Stimulated activated CD4-positive, alpha-beta T cell treated with anti-CD3 and anti-CD28 coated beads, TNF-alpha, amount 100 ng/mL, for 4 hours (primary cell): ENCODE measurements at places on chromosomes 16 and 17.

GRCh38 chr16:69476920-69477443 lies 52.6 kb downstream of the CYB5B start:
- DNase-seq: no peak

DNA sequence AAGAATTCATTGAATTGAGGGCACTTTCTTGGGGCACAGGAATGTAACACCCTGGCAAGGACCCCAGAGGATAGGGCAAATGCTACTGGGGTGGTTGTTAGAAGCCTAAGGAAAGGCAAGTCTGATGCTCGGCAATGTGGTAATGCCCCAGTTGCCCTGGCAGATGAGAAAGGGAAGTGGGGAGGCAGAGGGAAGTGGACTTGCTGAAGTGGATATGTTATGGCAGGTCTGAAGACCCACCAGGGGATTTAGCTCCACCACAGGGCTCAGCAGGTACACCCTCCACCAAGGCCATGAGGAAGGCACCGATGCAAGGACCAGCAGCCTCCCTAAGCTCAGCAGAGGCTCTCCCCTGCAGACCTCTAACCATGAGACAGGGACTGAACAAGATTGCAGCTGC lies 184.8 kb downstream of the IRX5 start:
- DNase-seq: no peak

GRCh38 chr17:45103269-45103795 lies 29.0 kb downstream of the PLCD3 start:
- no peak for DNase-seq

DNA sequence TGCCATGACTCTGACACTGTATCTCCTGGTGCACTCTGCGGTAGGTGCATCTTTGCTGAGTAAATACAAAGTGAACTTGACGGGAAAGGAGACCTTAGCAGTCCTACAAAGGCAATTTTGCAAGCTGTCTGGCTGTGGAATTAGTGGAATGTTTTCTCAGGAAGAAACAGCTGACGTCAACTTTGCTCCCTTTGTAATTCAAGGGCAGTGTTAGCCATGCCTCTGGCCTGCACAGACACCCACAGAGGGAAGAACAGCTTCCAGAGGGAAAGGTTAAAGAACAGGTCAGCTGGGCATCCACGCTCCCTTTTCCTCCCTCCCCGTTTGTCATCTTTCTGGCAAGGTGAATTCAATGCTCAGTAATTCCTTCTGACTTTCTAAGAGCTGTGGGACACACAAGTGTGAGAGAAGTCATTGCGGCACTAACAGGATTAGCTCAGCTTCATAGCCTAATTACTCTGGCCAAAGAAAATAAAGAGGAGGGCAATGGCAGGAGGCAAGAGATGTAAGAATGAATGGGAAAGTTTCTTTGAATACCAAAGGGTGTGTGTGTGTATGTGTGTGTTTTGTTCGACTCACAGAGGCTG lies 476.9 kb upstream of the GOT2 start:
- DNase-seq: no peak

DNA sequence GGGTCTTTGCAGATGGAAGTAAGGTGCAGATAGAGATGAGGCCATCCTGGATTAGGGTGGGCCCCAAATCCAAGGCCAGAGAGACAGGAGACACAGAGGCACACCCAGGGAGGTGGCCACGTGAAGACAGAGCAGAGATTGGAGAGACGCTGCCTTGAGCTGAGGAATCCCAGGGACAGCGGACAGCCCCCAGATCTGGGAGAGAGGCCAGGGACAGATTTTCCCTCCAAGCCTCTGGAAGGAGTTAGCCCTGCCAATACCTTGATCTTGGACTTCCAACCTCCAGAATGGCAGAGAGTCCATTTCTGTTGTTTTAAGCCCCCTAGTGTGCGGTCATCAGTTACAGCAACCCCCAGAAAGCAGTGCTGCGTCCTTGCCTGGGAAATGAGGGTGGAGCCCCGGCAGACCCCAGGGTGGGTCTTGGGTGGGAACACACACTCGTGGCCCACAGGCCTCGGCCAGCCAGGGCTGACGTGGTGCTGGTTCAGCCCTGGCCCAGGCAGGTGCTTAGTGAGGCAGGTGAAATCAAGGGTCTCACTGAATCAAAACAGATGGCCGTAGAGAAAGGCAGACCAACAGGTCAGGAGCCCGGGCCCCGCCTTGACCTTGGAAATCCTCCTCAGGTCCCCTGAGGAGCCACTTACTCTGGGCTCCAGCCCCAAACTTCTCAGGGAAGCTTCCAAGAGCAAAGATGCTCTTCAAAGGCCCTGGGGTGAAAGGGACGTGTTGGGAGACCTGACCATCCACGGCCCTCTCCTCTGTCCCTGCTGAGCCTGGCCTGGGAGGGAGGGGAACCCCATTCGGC lies 169.3 kb downstream of the RBFOX3 start:
- DNase-seq: no peak

DNA sequence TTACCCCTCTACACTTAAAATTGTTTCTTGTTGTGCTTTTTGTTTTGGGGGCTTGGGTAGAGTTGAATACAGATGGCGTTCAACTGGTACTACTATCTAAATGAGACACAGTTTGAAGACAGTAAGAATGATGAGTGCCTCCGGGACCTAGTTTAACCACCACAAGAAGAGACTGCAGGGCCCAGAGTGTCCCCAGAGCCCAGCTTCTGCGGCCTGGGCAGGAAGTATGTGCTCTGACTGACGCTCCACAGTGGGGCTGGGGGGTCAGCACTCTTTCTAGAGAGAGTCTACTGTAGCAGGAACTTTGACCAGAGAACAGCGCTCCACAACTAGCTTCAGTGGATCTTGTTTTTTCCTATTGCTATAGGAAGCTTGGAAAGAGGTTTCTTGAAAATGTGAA lies 174.0 kb downstream of the VPS53 start:
- DNase-seq: no peak

DNA sequence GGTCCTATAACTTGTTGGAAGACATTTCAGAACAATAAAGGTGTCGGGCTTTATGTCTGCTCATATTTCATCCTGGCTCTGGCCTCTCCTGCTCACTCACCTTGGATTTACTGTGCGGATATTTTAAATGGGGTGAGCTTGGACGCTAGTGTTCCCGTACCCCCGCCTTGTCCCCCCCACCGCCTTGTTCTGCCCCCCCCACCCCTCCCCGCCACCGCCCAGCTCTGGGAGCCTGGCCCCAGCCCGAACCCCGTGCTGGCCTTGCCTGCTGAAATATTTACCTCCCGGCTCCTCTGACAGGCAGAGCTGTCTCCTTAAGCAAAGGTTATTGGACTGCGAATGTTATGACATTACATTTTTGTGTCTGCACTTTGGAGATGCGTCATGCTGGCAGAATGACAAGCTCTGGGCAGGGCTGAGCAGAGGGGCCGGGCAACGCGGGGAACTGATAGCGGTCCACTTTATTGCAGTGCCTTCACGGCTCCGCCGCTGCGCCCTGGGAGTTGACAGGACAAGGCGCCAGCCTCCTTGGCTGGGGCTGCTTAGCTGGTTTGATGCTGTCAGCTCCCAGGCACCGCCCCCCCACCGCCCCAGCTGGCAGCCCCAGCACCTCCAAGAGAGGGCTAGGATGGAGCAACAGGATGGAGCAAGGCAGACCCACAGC lies 222.5 kb upstream of the GSE1 start:
- DNase-seq: no peak

DNA sequence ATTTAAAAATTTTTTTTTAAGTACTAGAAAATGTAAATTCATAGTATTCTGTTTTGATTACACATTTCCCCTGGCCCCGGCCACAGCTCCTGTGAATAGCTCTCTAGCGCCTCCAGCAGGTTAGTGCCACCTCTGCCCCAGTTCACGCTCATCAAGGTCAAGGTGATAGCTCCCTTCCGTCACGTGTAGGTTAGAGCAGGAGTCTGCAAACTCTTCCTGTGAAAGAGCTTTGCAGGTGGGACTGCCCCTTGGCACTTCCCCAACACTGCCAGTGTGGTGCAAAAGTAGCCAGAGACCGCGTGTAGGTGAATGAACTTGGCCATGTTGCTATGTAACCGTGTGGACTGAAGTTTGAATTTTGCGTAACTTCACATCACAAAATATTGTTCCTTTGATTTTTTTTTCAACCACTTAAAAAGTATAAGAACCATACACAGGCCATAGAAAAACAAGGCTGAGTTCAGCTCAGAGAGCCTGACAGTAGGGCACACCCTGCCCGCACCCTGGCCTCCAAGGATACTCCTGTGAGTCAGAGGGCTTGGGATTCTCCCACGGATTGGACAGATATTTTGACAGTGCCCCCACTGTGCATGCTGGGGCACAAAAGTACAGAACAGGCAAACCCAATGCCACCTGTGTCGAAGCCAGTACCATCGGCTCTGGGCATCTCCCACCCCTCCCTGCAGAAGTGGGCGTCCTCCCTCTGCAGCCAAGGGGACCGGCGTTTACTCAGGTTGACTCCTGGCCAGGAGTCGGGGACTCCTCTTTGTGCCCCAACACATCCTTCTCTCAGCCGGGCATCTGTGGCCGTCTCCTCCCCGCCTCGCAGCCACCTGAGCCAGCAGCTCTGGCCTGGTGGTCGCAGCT lies 92.0 kb upstream of the CHMP6 start:
- DNase-seq: peak; percentile 71
